ENCODE measurements at places on chromosomes 13 and 19.

DNA sequence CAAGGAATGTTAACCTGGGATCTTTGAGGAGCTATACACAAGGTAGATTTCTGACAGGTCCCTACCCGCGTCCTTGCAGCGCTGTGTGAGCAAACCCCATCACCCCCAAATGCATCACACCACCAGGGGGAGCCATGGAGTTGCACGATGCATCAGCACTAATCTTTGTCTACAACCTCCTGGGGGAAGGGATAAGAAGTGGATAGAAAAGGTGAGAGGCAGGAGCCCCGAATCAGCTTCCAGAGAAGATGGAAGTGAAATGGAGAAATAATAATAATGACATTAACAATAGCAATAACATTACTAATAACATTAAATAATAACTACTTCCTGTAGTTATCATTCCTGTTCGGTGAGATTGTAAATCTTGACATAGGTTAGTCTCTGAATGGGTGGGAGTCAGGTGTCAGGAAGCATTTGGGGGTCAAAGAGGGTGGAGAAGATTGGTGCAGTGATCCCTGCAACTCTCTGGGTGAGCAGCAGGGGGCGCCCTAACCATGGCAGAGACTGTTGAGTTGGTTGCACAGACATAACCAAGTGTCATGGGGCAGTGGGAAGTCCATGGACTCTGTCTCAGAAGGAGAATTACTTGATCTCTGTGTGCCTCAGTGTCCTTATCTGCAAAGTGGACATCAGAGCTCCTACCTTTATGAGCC is 16.5 kb downstream of the SIGLEC7 start:
- peak; percentile 14 for DNase-seq

DNA sequence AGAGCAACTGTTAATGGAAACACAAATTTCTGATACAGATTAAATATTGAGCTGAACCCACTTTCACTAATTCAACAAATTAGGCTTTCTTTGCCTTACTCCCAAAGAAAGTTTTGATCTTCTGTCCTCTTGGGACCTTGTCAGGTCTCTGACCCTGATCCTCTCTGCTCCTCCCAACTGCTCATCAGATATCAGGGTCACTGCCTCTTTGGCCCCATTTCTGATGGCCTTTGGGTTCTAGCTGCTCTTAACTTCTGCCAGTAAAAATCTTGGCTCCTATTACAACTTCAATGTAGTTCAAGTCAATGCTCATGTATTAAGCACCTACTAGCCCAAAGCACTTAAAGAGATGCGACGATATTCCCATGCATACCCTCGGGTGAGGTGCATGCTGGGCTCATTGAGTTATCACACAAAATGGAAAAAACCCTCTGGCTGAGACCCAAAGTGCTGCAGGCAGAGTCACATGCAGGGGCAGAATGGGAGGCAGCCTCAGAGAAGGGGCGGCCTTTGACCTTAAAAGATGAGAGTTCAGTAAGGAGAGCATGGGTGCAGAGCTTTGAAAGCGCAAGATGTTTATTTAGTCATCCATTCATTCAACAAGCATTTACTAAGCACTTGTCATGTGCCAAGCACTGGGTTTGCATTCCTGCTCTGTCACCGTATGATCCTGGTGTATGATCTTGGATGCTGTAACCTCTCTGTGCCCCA is 183.4 kb downstream of the USP12 start:
- DNase-seq = no peak

- DNase-seq = no peak
These were observed 776 bp upstream of the NCLN start for GRCh38 chr19:3184847-3185460.

GRCh38 chr13:110531671-110532083 is 29.8 kb downstream of the RAB20 start:
- no peak for DNase-seq

DNA sequence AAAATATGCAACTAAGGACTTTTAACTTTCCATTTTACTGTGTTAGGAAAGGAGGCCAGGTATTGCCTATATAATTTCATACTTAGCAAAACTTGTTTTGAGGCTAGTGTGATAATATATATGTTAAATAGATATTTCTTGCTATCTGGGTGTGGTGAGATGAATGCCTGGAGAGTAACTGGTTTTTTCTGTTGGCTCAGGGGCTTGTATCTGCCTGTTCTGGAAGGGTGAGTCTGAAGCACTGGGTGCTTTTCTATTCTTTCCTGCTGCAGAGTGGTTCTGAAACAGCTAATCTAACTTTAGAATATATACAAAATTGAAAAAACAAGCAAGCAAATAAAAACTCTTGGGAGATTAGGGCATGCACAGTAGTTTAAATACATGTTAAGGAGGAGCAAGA is 64.6 kb upstream of the MYCBP2 start:
- peak; percentile 23 for DNase-seq

GRCh38 chr19:16258440-16258903 is 60.8 kb downstream of the AP1M1 start:
- DNase-seq = peak; percentile 19

- DNase-seq = no peak
These were observed 14.6 kb downstream of the NACC1 start for GRCh38 chr19:13132471-13133180.

DNA sequence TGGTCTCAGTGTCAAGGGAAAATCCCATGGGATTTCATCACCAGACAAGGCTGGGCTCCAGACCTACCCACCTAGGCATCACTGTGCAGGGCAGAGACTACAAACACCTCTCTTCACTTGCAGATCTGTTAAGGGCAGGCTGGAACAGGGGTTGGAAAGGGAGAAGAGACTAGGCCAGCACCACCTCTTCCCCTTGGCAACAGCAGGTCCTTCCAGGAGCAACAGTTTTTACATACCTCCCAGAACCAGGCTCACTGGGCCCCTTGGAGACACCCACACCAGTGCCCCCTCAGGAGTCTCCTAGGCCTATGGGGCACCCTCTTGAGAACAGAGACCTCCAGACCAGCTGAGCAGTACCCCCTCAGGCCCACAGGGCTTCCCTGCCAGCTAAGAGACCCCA is 2.5 kb upstream of the UBE2M start:
- DNase-seq = no peak

- no peak for DNase-seq
These were observed 5.2 kb downstream of the SIRT6 start for GRCh38 chr19:4177146-4177545.

DNA sequence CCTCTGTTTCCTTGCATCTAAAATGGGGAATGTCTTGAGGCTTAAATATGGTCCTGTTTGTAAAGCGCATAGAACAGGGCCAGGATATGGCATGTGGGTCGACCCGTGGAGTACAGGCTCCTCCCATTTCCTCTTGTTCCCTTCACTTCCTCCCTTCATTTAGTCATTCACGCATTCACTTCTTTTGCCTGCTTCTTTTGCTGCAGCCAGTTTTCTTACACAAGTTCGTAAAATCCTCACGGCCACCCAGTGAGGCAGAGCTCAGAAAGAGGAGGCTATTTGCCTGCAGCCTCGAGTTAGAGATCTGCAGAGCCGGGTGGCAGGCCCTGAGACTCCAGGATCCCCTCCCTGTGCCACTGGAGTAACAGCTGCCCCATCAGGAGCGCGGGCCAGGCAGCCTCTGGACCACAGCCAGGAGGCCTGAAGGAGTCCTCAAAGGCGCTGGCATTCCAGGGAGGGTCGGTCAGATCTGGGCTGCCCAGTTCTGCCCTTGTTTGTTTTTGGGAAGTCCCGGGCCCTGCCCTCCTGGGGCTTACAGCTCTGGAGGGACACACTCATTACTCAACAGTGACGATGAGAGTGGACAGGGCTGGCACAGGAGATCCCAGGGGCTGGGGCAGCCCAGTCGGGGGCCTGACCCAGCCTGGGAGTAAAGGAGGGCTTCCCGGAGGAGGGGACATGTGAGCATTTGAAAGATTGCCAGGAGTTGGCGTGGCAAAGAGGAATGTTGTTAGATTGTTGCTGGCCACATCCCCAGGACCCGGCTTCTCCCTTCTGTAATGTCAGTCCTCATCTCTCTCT is 4.6 kb downstream of the PPP5C start:
- peak; percentile 90 for DNase-seq

DNA sequence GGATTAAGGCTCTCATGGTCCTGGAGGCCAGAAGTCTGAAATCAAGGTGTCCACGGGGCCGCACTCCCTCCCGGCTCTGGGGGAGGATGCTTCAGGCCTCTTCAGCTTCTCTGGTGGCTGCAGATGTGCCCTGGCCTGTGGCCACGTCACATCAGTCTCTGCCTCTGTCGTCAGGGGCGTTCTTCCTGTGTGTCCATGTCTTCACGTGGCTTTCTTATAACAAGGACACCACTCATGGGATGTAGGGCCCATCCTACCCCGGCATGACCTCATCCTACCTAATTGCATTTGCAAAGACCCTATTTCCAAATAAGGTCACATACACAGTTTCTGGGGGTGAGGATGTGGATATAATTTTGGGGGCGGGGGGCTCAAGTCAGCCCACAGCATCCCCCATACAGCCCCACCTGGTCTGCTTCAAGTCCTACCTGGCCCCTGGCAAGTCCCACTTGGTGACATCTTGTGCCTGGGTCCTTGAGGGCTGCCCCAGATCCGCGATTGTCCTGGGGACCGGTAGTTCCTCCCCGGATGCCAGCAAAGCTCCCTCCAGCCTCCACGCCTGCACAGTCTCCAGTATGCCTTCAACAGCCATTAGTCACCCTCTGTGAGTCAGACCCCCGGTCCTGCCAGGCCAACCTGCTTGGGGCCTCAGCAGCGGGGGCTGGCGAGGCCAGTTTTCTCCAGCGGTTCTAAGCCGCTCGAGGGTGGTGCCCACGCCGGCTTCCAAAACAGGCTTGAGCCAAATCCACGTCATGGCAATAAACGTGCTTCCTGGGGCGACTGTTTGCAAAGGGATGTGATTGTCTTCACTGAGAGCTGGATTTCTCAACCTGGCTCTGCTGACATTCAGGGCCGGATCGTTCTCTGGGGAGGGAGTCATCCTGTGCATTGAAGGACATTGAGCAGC is 32.2 kb downstream of the MYO9B start:
- DNase-seq = peak; percentile 76

DNA sequence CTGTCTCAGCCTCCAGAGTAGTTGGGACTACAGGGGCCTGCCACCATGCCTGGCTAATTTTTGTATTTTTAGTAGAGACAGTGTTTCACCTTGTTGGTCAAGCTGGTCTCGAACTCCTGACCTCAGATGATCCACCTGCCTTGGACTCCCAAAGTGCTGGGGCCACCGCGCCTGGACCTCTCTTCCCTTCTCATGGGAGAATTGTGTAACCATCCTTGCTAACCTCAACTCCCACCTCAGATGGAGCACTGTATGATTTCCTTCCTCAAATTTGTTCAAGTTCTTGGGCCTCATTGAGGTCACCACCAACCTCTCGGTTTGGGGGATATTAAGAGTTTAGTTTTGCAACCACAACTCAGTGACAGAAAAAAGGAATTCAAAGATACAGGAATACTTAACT is 10.7 kb downstream of the LILRA5 start:
- no peak for DNase-seq

GRCh38 chr13:46953331-46953730 is 56.5 kb upstream of the HTR2A start:
- no peak for DNase-seq

GRCh38 chr19:4115818-4116385 is 8.0 kb downstream of the MAP2K2 start:
- DNase-seq = no peak

DNA sequence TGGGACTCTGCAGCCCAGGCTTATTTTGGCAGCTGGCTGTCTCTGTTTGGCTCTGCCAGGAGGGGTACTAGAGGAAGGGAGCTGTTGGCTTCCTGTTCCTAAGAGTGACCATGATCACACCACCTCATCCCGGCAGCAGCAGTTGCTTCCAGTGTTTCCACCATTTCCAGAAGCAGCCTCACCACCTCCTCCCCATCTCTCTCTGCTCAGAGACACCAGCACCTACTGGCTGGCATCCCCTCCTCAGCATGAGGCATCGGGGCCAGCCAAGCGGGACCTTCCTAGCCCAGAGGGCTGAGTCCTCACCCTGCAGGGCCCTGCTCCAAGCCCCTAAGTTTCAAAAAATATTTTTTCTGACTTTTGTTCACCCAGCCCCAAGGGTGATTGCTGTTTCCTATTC is 59.0 kb downstream of the NUFIP1 start:
- DNase-seq = no peak

DNA sequence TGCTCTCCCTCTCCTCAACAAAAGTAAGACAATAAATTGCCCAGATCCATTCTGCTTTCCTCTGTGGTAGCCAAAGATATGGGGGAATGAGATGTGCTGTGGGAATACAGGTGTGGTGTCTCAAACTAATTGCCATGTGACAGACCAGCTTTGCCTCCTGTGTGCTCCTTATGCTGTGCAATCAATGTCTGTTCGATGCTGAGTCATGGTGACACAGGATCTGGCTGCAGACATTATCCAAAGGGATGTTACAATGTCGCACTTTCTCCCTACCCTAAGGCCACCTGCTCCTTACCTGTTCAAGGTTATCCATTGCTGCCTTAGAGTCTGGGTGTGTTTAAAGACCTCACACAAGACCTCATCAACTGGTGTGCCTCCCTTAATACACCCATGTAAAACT is 32.5 kb downstream of the FGF14 start:
- DNase-seq = no peak

DNA sequence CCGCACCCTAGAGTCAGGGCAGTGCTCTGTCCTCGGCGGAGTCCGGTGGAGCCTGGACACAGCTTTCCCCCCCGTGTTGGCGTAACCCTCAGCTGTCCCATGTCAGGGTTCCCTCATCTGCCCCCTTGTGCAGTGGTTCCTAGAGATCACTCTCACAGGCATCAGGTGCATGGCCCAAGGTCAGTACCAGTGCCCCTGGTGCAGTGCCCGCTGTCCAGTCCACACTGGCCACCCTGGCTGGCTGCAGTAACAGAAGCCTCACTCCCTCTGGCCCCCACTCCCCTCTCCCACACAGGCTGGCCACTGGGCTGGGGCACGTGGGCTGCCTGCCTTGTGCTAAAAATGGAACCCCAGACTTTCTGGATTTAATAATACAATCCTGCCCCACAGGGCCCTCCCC is 49.6 kb upstream of the C1QTNF9B start:
- DNase-seq = no peak

GRCh38 chr13:113671066-113672001 is 4.3 kb downstream of the GRK1 start:
- no peak for DNase-seq

DNA sequence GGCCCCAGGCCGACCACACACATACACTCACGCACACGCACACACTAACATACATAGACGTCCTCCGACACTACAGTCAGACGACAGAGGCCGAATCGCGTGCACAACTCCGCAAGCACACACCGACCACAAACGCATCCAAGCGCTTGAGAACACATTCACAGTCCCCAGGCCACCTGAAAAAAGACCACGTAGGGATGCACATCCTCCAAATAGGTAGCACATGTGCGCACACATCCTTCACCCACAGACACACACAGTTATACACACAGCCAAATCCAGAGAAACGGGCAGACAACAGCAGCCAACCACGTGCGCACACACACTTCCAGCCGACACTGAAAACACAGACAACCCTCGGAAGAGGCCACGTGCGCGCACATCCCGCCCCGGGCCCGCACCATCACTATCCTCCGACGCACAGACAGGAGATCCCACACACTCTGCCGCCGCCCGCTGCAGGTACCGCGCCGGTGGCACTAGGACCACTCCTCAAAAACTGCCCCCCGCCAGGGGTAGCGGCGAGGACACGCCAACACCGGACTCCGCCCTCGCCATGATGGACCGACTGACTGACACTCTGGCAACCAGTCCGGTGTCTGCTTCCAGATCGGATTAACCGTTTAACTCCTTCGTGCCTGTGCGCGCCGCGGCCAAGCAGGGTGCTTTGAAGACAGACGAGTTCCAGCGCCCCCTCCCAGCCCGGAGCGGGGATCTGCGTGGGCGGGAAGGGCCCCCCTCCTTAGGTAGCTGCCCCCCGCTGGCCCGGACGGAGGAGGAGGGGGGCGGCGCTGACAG is 493 bp upstream of the PDE4A start:
- no peak for DNase-seq

GRCh38 chr13:37306778-37307544 is 201.5 kb upstream of the CSNK1A1L start:
- DNase-seq = peak; percentile 33

GRCh38 chr13:51624207-51624606 is 39.9 kb downstream of the WDFY2 start:
- no peak for DNase-seq

Measured in tongue (tissue), 3 donors.